CD4-positive, alpha-beta T cell treated with Interferon alpha-2 for 1 hour (primary cell): ENCODE measurements at places on chromosomes 7 and 10.

DNA sequence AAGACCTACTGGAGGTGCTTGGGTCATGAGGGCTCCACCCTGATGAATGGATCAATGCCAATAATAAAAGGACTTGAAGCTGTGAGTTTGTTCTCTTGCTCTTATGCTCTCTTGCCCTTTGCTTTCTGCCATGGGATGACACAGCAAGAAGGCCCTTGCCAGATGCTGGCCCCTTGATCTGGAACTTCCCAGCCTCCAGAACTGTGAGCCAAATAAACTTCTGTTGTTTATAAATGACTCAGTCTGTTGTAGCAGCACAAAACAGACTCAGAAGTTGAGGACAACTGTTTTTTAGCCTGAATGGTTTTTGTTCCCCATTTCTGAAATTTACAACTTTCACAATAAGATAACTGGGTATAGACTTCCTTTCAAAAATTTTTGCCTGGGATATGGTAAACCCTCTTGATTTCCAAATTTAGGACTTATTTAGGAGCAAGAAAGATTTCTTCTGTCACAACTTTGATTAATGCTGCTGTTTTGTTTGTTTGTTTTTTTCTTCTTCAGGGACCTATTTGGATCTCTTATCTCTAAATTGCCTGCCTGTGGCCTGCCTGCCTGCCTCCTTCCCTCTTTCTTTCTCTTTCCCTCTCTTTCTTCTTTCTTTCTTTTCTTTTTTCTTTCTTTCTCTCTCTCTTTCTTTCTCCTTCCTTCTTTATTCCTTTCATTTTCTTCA is 12.1 kb downstream of the ENTPD1 start:
- peak; percentile 61 for DNase-seq

DNA sequence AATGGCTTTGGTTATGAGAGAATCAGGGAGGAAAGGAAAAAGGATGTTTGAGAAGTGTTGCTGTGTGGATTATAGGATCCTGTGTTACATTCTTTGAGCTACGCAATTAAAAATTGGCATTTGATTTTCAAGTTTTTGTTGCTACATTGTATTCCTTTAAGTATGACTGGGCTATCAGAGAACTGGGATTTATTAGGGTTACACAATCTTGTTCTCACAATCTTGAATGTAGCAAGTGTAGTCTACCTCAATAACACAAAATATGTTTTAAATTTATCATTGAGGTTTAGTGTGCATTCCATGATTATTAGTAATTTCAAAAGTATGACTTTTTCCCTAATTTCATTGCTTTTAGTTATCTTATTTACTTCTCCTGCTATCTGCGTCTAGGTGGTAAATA is 113.9 kb downstream of the CACNB2 start:
- no peak for DNase-seq

GRCh38 chr10:95755511-95756004 is 405 bp upstream of the ENTPD1 start:
- DNase-seq, result no peak

DNA sequence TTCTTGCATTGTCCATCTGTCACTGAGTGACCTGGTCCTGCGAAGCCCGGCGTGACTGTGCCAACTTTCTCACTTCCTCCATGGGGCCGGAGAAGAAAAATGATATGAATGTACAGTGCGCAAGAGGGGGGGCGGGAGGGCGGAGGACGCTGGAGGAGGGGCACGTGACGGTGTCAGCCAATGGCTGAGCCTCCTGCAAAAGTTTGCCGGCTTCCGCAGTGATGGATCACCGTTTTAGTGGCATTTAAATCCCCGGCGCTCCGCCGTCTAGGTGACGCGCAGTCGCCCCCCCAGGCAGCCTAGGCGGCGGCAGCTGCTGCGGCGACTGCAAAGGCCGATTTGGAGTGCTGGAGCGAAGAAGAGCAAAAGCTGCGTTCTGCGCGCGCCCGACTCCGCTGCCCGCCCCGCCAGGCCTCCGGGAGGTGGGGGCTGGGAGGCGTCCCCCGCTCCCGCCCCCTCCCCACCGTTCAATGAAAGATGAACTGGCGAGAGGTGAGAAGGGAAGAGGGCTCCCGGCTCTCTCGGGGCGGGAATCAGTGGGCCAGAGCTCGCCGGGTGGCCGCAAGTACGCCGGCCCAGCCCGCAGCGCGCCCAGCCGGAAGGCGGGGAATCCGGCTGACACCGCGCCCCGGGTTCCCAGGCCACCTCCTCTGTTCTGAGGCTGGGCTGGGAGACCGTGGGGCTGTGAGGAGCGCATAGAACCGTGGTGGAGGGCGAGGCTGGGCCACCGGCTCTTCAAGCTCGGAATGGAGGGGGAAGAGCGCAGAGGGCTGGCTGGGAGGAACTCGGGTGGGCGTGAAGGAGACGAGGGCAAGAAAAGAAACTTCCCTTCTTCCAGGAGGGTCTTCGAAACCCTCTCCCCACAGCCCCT is at the start of gene HOXA1:
Gene HOXA1, minus strand, starts transcription at position 104 of the 871 bp plus-strand sequence. Its CDS starts 88 bp downstream, at position 16.
- peak; percentile 83 for DNase-seq

DNA sequence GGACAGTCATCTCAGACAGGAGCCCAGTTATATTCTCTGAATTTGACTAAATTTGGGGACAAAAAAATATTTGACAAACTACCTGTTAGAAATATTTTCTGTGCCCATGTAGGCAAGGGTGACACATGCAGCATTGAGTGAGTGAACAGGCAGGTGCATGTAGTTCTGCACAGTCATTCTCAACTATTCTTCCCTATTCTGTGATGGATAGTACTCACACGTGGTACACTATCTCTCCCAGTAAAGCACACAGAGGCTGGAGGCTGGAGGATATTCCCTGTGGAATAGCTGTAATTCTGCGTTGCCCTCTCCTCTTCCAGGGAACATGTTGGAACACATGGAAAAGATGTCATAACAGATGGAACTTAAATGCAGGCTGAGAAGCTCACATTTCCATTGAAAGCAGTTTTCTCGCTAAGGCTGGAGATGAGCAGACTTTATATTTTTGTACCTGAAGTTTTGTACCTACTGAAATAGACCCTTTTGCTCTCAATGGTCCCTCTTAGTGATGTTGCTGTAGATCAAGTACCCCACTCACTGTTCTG is 75.0 kb downstream of the GPR141 start:
- DNase-seq, result no peak

GRCh38 chr7:131067220-131067619 is 260.5 kb upstream of the MKLN1 start:
- DNase-seq, result no peak

GRCh38 chr10:22573820-22574569 is 140.4 kb downstream of the PIP4K2A start:
- peak; percentile 56 for DNase-seq

- peak; percentile 72 for DNase-seq
Observed at GRCh38 chr10:112949875-112950507, at the start of gene TCF7L2. TCF7L2 (plus strand) TSS chr10:112950247; CDS start chr10:112950757, 510 bp downstream.

DNA sequence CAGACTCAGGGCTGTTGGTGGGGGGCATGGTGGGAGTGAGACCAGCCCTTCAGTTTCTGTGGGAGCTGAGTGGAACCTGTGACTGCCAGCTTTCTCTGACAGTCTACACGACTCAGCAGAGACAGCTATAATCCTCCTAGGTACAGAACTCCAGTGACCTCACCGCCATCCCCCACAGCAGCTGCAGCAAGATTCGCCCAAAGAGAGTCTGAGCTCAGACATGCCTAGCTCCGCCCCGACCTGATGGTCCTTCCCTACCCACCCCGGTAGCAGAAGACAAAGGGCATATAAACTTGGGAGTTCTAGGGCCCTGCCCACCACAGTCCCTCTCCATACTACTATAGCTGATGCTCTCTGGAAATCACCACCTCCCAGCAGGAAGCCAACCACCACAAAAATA is 500.1 kb downstream of the ETV1 start:
- no peak for DNase-seq

DNA sequence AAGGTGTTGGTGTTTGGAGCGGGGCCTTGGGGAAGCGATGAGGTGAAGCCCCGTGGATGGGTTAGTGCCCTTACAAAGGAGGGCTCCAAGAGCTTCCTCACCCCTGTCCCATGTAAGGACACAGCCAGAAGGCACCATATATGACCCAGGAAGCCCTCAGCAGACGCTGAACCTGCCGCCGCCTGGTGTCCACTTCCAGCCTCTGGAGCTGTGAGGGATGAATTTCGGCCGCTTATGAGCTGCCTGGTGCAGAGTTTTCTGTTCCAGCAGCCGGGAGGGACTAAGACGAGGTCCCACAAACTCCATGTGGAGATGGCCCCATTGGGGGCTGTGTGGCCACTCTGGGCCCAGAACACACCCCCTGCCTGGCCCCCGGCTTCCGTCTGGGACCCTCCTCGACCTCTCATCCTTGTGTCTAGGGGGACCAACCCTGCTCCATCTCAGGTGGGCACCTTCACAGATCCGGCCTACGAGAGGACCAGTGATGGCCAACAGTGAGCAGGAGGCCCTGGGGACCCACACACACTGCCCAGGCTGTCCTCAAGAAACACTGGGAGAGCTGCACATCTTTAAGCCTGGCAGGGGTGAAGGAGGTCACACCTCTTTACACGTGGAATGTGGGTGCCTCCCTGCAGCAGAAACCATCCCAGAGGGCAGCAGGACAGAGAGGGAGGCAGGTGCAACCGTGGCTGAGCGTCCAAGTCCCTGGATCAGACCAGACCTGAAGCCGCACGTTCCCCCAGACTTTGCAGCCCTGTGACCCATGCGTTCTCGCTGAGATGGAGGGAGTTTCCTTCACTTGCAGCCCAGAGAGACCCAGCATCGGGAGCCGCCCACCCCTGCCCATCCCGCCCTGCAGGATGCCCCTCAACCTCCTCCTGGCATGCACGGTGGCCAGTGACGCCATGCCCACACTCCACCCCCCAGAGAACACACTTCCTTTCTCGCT is 96.1 kb downstream of the PDGFA start:
- DNase-seq, result no peak

GRCh38 chr10:84837877-84838276 is 509.5 kb downstream of the CCSER2 start:
- DNase-seq, result no peak

DNA sequence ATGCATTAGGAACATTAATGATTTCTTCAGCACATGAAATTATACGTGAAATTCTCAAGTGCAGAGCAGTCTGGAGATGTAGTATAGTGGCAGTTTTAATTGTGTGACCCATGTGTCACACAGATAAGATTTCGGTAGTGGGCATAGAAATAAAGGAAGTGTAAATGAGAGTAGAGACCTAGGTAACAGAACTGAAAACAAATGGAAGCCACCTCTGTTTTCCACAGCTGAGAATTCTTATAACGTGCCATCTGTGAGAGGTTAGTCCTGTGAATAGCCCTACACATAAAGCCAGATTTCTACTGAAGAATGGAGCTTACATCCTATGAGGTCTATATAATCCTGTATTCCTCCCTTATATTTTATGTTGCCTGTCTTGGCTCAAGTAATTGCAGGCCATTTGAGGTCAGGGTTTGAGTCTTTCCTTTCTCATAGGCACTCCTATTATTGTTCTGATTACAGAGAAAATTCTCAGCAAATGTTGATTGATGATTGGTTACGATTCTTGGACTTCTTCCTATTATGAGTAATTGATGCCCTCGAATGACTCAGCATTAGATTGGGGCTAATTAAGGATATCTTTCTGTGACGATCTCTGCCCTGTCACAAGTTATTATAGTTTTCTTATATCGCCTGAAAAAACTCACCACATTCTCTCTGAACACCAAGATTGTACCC is 258.2 kb downstream of the KIF20B start:
- DNase-seq, result no peak

DNA sequence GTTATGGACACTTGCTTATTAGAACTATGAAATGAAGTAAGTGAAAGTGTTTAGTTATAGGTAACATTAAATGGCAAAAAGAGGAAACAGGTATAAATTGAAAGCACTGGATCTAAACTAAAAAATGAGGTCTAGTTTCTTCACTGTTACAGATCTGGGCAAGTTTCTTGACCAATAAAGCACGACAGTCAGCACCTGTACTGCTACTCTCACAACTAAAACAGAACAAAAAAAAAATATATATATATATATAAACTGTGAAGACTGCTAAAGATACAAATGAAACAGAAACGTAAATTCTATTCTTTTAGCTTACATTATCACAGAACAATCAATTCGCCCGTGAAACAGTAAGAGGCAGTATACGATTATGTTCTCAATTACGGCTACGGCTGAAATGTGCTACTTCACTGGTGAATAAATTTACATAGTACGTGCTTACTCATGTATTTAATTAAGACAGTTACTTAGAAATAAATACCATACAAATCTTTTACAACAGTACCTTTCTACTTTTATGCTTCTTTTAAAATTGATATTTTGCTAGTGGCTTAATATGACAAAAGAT is 4.2 kb downstream of the AHR start:
- DNase-seq, result no peak

GRCh38 chr7:152103066-152103465 is 77.6 kb downstream of the GALNT11 start:
- no peak for DNase-seq

- DNase-seq, result peak; percentile 53
Observed at GRCh38 chr7:105011831-105012502, 2.0 kb upstream of the KMT2E start.

GRCh38 chr10:46268076-46268881 is 18.5 kb upstream of the ANTXRL start:
- DNase-seq, result peak; percentile 63

DNA sequence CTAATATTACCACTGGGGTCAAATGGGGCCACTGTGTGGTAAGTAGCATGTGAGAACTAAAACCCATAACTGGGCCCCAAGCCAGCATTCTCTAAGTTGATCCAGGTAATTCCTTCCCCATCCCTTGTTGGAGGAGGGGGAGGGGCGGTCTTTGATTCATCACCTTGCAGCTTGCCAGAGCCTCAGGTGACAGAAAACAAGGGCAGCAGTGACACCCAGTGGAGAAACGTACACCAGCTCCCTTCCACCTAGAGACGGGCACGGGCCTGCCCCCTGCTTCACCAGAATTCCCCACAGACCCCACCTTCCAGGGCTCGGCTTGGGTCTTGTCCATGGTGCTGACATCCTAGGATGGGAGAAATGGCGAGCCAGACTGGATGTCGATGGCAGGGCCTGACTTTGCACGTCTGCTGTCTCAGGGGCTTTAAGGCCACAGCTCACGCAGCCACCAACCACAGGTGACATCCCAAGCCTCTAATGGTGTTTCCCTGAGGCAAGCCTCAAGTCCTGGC is 102.0 kb downstream of the STRA8 start:
- peak; percentile 3 for DNase-seq

- DNase-seq, result no peak
Observed at GRCh38 chr10:96709525-96709924, 10.8 kb downstream of the PIK3AP1 start.

- DNase-seq, result no peak
Observed at GRCh38 chr7:28356619-28357018, 55.7 kb upstream of the CREB5 start.

DNA sequence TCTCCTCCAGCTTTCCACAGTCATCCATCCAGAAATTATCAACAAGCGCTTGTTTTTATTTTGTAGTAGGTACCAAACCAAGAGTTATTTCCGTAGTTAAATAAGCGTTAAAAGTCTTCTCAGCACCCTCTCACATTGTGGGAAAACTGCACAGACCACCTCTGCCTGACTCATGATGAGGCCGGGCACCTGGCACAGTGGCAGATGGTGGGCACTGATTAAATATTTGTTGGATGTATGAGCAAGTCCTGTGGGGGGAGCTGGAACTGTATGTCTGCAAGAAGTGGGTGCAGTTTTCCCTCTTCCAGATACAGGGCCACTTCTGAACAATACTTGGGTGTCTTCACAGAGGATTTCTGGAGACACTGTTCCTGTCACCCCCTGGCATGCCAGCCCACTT is 5.3 kb upstream of the REPIN1 start:
- DNase-seq, result no peak

GRCh38 chr7:105790996-105791395 is 85.4 kb downstream of the ATXN7L1 start:
- no peak for DNase-seq
